ENCODE measurements at places on chromosomes 2 and 18.

DNA sequence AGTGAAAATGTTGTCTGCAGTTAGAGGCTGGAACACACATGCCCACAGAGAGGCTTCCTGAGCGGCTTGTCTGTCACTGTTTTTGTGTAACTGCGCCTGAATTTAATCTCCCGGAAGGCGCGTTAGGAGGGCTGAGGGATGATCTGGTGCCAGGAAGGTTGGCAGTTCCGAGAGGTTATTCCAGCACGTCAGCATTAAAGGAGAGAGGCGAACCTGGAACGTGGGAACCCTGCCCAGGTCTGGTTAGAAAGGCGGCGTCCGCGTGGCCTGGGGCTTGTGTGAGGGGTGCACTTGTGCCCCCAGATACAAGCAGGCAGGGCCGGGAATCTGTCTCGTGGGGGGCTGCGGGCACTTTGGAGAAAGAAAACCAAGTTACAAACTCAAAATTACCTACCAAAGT lies 75.3 kb downstream of the NFATC1 start:
- DNase-seq, result no peak

GRCh38 chr2:215573496-215573895 lies 137.6 kb upstream of the FN1 start:
- no peak for DNase-seq

GRCh38 chr18:59752666-59753065 lies 55.4 kb upstream of the CCBE1 start:
- DNase-seq, result no peak

DNA sequence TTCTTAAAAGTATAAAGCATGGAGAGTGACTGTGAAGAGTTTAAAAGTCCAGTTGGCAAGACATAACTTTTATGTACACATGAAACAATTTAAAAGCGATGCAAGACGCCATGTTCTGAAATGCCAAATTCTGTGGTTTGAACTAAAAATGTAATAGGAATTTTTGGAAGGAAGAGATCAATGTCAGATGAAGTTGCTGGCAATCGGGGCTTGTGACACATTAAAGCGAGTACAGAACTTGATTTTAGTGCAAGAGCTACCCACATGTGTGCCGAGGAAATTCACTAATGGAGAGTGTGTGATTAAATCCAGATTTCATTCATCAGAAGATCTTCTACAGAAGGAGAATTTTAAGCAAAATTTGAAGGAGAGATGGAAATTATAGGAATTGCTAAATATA lies 220.2 kb upstream of the CCDC68 start:
- no peak for DNase-seq

GRCh38 chr2:40213071-40213470 lies 238.8 kb downstream of the SLC8A1 start:
- DNase-seq, result no peak

DNA sequence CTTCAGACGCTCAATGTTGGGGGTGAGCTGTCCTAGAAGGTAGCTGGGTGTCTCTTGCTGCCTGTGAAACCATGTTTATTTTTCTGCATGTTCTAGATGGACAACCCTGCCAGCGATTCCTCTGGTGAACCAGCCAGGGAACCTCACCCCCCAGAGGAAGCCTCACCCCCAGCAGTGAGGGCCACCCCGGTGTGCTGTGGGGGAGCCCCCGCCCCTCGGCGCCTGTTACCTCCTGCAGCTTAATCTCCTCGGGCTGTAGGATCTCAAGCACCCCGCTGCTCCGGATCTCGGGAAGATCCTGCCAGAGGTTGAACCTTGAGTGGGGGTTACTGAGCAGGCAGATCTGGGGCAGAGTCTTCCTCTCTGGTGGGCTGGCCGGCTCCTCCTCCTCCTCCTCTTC lies 50.0 kb downstream of the SNORC start:
- DNase-seq, result no peak

DNA sequence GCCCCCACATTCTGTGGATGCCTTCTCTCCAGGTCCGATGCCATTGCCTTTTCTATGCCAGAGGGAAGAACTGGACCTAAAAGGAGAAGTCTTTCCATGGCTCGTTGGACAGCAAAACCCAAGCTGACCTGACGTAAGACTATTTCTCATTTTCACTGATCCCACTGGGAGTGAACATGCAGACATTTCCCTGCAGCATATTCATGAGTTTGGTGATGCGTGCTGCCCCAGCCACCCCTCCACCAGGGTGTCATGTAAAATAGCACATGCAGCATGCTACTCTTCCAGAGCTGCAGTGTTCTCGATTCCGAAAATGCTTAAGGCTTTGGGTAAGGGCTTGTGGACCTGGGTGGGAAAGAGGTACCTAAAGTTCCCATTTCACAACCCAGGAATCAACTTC lies 221.2 kb downstream of the UXS1 start:
- no peak for DNase-seq

- no peak for DNase-seq
Observed at GRCh38 chr2:54885891-54886290, 162.4 kb downstream of the EML6 start.

- DNase-seq, result no peak
Observed at GRCh38 chr18:12518326-12518725, 110.6 kb downstream of the PRELID3A start.

DNA sequence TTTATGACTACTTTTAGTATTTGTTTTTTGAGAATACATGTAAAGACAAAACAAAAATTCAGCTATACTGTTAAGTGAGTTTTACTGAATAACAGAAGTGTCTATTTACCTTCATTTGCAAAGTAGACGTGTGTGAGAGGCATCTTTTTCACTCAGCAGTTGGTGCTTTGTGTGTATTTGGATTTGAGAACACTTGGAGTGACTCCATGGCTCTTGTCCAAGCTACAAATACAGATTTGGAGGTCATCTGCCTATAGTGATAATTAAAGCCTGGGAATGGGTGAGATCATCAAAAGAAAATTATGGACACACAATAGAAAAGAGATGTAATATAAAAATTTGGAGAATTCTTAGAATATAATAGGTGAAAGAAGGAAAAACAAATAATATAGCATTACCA lies 6.2 kb downstream of the NAB1 start:
- DNase-seq, result no peak

DNA sequence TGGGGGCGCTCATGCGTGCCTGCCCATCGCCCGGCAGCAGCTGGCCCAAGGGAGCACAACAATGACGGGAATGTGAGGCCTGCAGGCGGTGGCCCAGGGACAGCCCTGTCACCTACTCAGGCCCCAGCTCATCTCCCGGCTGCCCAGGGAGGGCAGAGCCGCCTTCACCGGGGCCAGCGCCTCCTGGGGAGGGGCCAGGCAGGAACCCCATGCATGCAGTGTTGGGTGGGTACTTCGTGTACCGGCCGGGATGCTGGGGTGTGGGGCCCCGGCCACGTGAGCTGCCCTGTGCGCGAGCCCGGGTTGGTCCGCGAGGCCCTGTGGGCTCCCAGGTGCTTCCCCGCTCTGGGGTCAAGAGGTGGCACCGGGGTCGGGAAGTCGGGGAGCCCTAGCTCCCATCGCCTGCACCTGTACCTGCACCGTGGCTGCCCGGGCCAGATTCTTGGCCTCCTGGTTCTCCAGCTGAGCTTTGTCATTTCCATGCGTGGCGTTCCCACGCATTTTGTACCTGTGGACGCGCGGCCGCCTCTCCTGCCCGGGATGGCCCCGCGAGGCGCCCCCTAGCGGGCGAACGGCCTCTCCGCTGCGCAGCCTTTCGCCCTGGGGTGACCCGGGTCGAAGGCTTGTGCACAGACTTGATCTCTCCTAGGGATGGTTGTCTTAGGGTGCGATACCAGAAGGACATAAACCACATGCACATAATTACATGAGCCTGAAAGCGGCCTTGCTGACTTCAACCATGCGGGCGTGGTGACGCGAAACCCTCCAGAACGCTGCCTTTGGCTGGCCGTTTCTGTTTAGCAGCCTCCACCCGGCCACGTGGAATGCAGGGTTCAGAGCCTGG lies 950 bp downstream of the KLHL30 start:
- peak; percentile 28 for DNase-seq

GRCh38 chr18:45398448-45398847 lies 216.8 kb upstream of the SLC14A2 start:
- DNase-seq, result no peak

GRCh38 chr2:149470046-149470445 lies 117.5 kb downstream of the MMADHC start:
- no peak for DNase-seq

- no peak for DNase-seq
Observed at GRCh38 chr18:46755315-46756024, 1.4 kb downstream of the ST8SIA5 start.

DNA sequence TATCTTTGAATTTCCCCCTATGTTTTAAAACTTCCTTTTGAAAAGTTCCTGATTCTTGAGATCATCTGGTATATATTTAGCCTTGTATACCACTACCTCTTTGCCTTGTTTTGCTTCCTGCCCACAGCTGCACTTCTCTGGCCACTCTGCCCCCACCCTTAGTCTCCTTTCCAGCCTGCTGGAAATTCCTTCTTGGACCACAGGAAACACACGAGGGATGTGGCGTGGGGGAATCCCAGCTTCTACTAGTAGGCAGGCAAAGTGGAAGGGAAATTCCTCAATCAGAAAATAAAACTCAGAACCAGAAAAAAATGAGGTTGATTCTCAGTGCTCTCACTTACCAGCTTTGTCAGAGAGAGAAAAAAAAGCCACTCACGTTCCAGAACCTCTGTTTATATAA lies 13.4 kb downstream of the IL18RAP start:
- peak; percentile 28 for DNase-seq

GRCh38 chr18:74774486-74774885 lies 176.8 kb downstream of the ZNF407 start:
- no peak for DNase-seq

DNA sequence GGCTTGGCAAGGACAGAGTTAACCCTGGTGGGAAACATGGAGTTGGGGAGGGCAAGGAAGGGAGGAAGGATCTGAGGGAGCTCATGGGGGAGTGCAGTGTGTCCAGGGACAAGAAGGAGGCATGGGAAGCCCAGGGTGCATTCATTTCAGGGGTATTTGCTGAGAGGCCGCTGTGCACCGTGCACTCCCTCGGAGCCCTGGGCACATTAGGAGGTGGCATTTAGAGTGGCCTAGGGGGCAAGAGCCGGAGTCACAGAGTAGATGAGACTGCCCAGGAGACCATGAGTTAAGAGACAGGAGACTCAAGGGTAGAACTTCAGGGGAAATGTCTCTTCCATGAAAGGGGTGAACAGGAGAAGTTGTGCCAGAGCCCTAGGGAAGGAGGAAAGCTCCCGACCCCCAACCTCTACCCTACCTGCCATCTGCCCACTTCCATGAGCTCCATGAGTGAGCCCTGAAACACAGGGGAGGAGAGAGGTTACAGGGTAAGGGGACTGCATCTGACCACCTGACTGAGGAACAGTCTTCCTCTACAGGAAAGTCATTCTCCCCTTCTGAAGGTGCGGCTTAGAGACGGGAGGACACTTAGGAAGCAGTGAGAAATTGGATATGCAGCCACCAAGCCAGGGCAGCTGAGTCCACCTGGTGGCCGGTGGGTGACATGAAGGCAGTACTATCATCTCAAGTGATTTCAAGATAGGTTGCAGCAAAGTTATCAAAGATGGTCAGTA lies 58.5 kb upstream of the COPS8 start:
- DNase-seq, result peak; percentile 35

GRCh38 chr2:240685771-240686371 lies 3.2 kb upstream of the AQP12B start:
- no peak for DNase-seq

DNA sequence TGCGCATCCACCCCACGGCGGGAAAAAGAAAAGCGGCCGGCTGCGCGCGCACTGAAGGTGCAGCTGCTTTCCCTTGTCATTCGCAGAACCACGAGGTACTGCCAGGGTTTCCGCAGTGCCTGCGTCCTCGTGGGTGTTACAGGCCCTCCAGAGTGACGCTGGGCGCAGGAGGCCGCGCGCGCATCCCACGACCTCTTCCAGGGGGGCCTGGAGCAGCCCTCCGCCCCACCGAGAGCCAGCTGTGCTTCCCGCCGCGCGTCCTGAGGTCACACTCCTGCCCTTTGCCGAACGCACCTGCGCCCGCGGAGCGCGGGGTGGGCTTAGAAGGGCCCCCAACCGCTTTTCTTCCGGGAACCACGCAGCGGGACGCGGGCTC lies 378 bp upstream of the IAH1 start:
- peak; percentile 75 for DNase-seq

GRCh38 chr2:46548103-46548486 lies 68.7 kb downstream of the TMEM247 start:
- no peak for DNase-seq
